Esophagus muscularis mucosa (tissue), 4 donors: ENCODE measurements at places on chromosomes 3 and 15. TPM values are rescaled to one million over a fixed set of nuclear protein-coding genes. Genes with fewer than 3 reads are reported as not detected.

- peak overlapping the region; percentile 88 for H3K27ac ChIP-seq
- peak overlapping the region; percentile 48 for H3K4me3 ChIP-seq
- peaks cover 73% of the 10 kb centered on the region for H3K4me1 ChIP-seq
- H3K36me3 ChIP-seq, result no peaks in the 10 kb centered on the region
These were observed 161.8 kb upstream of the TBL1XR1 start for GRCh38 chr3:177358977-177359592.

GRCh38 chr3:104165866-104166265, 1200.8 kb upstream of the ALCAM start:
- H3K4me1 ChIP-seq, result no peaks in the 10 kb centered on the region
- H3K4me3 ChIP-seq, result no peak overlapping the region
- H3K27ac ChIP-seq, result no peak overlapping the region

- H3K27ac ChIP-seq, result peak overlapping the region; percentile 35
- DNase-seq, result no peak
- H3K27me3 ChIP-seq, result no peaks in the 10 kb centered on the region
- H3K36me3 ChIP-seq, result peaks cover 8% of the 10 kb centered on the region
These were observed 36.0 kb downstream of the ITGB5 start for GRCh38 chr3:124851136-124851535.

DNA sequence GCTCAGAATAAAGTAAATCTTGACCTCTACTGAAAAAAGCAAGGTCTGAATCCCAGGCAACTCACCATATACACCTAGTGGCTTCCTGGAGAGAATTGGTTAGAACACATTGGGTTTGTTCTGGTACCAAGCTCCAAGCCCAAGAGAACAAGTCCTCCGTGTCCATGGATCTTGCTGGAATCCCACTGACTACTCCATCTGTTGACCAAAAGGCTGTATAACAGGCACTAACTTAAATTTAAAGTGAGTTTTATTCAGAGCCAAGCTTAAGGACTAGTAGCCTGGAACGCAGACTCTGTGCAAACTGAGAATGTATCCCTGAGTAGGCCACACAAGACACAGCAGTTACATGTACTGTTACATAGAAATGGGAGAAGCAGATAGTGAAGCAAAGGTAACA, 342.1 kb upstream of the LRRC3B start:
- H3K27me3 ChIP-seq, result no peaks in the 10 kb centered on the region
- no peak overlapping the region for H3K4me3 ChIP-seq
- no peak for DNase-seq
- no peaks in the 10 kb centered on the region for H3K36me3 ChIP-seq
- H3K4me1 ChIP-seq, result no peaks in the 10 kb centered on the region

DNA sequence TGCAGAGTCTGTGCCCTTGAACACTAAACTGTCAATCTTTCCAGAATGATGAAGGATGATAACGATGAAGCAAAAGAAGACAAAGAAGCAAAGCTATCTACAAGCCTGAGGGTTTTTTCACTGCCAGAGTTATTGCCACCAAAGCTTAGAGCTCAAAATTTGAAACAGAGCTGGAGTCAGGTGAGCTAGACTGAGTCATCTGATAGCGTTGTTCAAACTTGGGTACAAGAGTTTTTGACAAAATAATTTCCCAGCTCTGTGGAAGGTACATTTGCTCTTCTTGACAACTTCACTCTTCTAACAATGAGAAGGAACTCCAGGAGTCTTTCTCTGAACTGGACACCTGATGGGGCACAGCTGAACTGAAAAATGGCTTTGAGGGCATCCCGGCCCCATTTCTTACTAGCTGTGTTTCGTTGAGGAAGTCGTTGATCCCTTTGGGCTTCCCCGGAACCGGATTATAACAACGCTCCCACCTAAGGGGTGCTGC, 715 bp downstream of the MCCC1 start:
- peaks cover 2% of the 10 kb centered on the region for H3K36me3 ChIP-seq
- H3K4me1 ChIP-seq, result peaks cover 23% of the 10 kb centered on the region
- no peaks in the 10 kb centered on the region for H3K27me3 ChIP-seq

DNA sequence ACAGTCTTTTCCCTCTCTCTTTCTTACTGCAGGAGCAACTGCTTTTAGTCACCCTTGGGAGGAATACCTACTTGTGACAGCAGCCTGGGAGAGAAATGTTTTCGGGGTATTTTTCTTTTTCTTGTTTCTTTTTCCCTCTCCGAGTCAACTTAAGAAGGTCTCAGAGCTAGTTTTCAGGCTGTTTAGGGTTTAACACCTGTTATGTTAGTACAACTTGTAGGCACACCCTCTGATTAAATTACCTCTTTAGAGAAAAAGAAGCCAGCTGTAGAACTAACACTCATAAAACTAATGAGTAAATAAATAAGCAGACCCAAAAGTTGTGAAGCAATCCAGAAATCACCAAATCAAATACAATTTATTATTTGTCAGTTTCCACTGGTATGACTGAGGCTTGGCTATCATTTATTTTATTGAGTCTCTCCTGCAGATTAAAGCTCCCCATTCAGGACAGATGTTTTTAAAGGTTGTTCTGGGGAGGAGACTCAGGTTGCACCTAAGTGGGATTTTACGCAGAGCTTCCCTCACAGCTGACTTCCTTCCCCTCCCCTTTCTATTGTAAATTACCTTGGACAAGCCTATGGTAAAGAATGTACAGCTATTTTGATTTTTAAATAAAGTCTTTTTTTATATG, 112.5 kb downstream of the FOXB1 start:
- no peak overlapping the region for H3K4me3 ChIP-seq
- DNase-seq, result no peak
- H3K36me3 ChIP-seq, result no peaks in the 10 kb centered on the region
- H3K4me1 ChIP-seq, result no peaks in the 10 kb centered on the region

- DNase-seq, result no peak
- H3K27ac ChIP-seq, result no peak overlapping the region
- no peaks in the 10 kb centered on the region for H3K27me3 ChIP-seq
- H3K4me3 ChIP-seq, result no peak overlapping the region
These were observed 25.6 kb upstream of the MKRN3 start for GRCh38 chr15:23539892-23540291.

DNA sequence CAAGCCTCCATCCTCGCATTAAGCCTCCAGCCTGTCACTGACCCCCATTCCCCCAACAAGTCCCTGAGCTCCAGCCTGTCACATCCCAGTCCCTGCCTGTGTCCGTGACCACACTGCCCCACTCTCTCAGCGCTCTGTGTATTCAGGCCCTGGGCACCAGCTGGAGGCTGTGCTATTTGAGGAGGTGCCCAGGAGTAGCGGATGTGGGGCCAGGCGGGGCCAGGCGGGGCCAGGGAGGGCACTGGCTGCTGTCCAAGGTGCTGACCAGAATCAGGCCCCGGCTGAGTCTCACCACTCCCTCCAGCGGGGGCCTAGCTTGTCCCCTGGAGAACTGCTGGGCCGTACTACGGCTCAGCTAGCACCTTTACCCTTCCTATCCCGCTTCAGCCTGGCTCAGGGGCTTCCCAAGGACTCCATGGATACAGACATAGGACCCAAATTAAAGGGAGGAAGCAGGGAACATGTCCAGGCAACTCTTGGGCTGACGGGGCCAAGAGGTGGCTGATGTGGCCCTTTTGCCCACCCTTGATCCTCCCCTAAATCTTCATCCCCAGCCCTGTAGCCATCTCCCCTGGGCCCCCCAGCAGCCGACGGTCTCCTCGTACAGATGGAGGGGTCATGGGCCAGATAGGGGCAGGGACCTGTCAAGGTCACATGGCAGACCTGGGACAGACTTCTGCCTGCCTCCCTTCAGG, 1.1 kb downstream of the HHATL start:
- no peaks in the 10 kb centered on the region for H3K36me3 ChIP-seq
- H3K27me3 ChIP-seq, result no peaks in the 10 kb centered on the region
- H3K4me1 ChIP-seq, result no peaks in the 10 kb centered on the region
- no peak for DNase-seq

- no peak for DNase-seq
- no peaks in the 10 kb centered on the region for H3K4me1 ChIP-seq
- H3K27ac ChIP-seq, result no peak overlapping the region
- H3K36me3 ChIP-seq, result no peaks in the 10 kb centered on the region
These were observed 137.7 kb upstream of the RASGRP1 start for GRCh38 chr15:38702178-38702912.

- no peak overlapping the region for H3K4me3 ChIP-seq
- H3K27ac ChIP-seq, result no peak overlapping the region
- H3K4me1 ChIP-seq, result no peaks in the 10 kb centered on the region
- no peaks in the 10 kb centered on the region for H3K36me3 ChIP-seq
- no peak for DNase-seq
These were observed 17.3 kb downstream of the CHST14 start for GRCh38 chr15:40487816-40488682.

DNA sequence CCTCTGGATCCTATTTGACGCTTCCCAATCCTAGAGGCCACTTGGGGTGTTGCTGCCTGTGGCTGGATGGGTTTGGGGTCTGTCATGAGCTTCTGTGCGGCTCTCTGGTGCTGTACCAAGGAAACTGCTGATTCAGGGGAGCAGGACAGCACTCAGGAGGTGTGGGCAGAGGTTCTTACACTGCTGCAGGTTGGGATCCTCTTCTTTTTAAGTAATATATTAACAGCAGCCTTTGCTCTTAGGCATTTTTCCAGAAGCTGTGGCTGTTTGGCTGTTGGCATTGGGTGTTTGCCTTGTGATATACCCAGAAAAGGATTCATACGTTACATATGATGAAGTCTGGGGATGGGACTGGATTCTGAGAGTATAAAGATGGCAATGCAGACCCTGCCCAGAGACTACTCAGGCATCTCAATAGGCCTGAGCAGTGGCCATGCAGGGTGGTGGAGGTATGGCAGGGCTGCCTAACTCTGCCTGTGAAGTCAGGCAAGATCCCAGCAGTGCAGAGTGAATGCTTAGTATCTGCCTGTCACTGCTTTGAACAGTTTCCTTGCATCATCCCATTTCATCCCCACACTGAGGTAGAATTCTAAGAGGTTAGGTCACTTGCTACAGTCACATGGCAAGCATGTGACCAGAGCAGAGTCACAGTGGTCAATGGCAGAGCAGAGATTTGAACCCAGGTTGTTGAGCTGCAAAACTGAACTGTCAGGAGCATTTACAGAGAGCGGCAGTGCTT, 3.9 kb downstream of the ABHD6 start:
- no peak for DNase-seq
- H3K4me1 ChIP-seq, result peaks cover 32% of the 10 kb centered on the region
- no peak overlapping the region for H3K4me3 ChIP-seq
- no peaks in the 10 kb centered on the region for H3K36me3 ChIP-seq
- no peaks in the 10 kb centered on the region for H3K27me3 ChIP-seq

- no peak overlapping the region for H3K27ac ChIP-seq
- no peaks in the 10 kb centered on the region for H3K27me3 ChIP-seq
- H3K4me1 ChIP-seq, result no peaks in the 10 kb centered on the region
- H3K36me3 ChIP-seq, result no peaks in the 10 kb centered on the region
These were observed 144.2 kb upstream of the SNTN start for GRCh38 chr3:63508305-63508704.

- peak overlapping the region; percentile 35 for H3K27ac ChIP-seq
- peaks cover 36% of the 10 kb centered on the region for H3K4me1 ChIP-seq
- DNase-seq, result no peak
These were observed 244.3 kb downstream of the ZIC1 start for GRCh38 chr3:147653367-147653923.

- H3K4me1 ChIP-seq, result peaks cover 3% of the 10 kb centered on the region
- H3K36me3 ChIP-seq, result no peaks in the 10 kb centered on the region
- DNase-seq, result no peak
These were observed 40.5 kb downstream of the NGRN start for GRCh38 chr15:90305932-90306331.

GRCh38 chr3:45235409-45235808, 9.3 kb upstream of the TMEM158 start:
- H3K36me3 ChIP-seq, result no peaks in the 10 kb centered on the region
- H3K27ac ChIP-seq, result no peak overlapping the region
- no peaks in the 10 kb centered on the region for H3K27me3 ChIP-seq
- DNase-seq, result no peak
- H3K4me1 ChIP-seq, result no peaks in the 10 kb centered on the region
- H3K4me3 ChIP-seq, result no peak overlapping the region

DNA sequence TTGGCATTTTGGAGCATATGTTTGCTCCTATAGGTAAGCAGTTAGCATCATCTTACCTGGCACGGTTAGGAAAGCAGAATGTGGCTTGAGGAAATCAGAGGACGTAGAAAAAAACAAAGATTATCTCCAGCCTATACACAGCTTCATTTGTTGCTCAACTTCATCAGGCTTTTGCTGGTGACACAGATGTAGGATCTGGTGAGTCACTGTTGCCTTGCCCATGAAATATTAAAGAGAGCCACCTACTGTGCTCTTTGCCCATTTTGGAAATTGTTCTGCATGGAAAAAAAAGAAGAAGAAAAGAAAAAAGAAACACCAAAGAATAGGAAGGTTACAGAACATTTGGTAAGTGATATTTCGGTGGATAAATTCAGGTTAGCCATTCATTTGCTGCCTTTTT, 3.8 kb downstream of the IL1RAP start:
- H3K27me3 ChIP-seq, result no peaks in the 10 kb centered on the region
- no peak for DNase-seq
- no peak overlapping the region for H3K27ac ChIP-seq
- no peak overlapping the region for H3K4me3 ChIP-seq

DNA sequence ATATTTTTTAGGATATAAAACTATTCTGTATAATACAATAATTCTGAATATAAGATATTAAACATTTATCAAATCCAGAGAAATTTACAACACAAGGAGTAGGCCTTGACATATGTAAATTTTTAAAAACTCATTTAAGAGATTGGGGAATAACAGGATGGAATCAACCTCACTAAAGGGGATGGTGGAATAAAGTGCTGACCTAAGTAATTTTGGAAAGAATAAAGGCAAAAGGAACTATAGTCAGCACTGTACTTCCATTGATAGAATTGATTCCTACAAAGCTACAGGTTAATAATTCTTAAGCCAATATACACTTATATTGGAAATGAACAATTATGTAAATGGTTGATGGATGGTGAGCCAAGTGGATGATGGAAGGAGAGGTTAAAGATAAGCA, 549.3 kb downstream of the TBL1XR1 start:
- H3K27ac ChIP-seq, result no peak overlapping the region
- no peaks in the 10 kb centered on the region for H3K4me1 ChIP-seq
- no peaks in the 10 kb centered on the region for H3K36me3 ChIP-seq
- no peak overlapping the region for H3K4me3 ChIP-seq

The SERPINI2 gene
- 0.32 TPM for total RNA-seq

The EBLN2 gene
- 2.8 TPM for total RNA-seq

The CCNL1 gene
- 45.3 TPM for total RNA-seq

The MTMR10 gene
- 27.4 TPM for total RNA-seq

The GOLGA8S gene
- total RNA-seq, result 0.13 TPM

The TRA2B gene
- total RNA-seq, result 73.8 TPM

The WDR5B gene
- total RNA-seq, result 3.3 TPM

The NEK10 gene
- 1.4 TPM for total RNA-seq

The TMEM158 gene
- 6.4 TPM for total RNA-seq

The LRRC3B gene
- not detected for total RNA-seq

The CHST13 gene
- total RNA-seq, result 0.19 TPM

The CCDC54 gene
- total RNA-seq, result not detected

The IMPG2 gene
- 0.78 TPM for total RNA-seq

The SLC24A5 gene
- total RNA-seq, result not detected

The FBXL2 gene
- total RNA-seq, result 7.6 TPM
